ENCODE measurements at places on chromosomes 2 and 18.
A peak's percentile ranks its signal among the peaks of the same experiment; 100 is the strongest.

GRCh38 chr2:85753525-85754312 lies at the start of gene ATOH8:
ATOH8 (plus strand) TSS chr2:85753991; CDS start chr2:85754190, 199 bp downstream.
- DNase-seq = no peak

- no peak for DNase-seq
These were observed 15.8 kb downstream of the DYNAP start for GRCh38 chr18:54606835-54607212.

GRCh38 chr2:196233021-196233804 lies 61.8 kb upstream of the STK17B start:
- DNase-seq = no peak

DNA sequence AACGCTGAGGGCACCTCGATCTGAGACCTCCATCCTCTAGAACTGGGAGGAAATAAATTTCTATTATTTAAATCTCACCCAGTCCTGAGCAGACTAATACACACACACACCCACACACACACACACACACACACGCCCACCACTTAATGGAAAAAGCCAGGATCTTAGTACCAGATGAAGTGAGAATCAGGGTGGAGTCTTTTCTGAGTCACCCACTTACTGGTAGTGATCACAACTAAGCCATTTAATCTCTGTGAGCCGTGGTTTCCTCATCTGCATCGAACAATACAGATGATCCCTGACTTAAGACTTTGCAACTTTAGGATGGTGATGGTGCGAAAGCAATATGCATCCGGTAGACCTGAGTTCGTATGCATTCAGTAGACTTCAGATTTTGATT lies 18.6 kb downstream of the THNSL2 start:
- DNase-seq = no peak

- no peak for DNase-seq
These were observed 12.7 kb downstream of the ACOXL start for GRCh38 chr2:110745048-110745447.

- DNase-seq = no peak
These were observed 171.8 kb upstream of the ATP5MC3 start for GRCh38 chr2:175353275-175353674.

GRCh38 chr2:239213643-239214101 lies 187.1 kb downstream of the HDAC4 start:
- DNase-seq = no peak

- DNase-seq = no peak
These were observed 19.9 kb downstream of the TPRKB start for GRCh38 chr2:73717251-73717606.

GRCh38 chr2:126858991-126859390 lies 39.7 kb upstream of the TEX51 start:
- no peak for DNase-seq

DNA sequence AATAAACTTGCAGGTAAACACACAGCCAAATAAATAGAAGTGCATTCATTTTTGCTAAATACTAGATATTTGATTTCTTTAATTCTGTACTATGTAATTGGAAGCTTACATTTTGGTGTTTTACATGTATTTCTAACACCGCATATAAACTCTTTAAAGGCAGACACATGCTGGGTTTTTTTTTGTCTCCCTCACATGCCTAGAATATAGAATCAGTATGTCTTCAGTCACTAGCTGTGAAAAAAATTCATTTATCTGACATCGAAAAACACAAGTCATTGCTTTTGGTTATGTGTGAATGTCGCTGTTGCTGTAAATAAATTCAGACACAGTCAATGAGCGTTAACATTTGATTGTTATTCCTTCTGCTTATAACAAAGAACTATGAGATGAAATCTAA lies 1101.0 kb downstream of the DPP10 start:
- DNase-seq = no peak

GRCh38 chr2:121519153-121519552 lies 11.5 kb upstream of the RNU4ATAC start:
- no peak for DNase-seq

GRCh38 chr18:62445386-62445917 lies 77.4 kb upstream of the ZCCHC2 start:
- no peak for DNase-seq

DNA sequence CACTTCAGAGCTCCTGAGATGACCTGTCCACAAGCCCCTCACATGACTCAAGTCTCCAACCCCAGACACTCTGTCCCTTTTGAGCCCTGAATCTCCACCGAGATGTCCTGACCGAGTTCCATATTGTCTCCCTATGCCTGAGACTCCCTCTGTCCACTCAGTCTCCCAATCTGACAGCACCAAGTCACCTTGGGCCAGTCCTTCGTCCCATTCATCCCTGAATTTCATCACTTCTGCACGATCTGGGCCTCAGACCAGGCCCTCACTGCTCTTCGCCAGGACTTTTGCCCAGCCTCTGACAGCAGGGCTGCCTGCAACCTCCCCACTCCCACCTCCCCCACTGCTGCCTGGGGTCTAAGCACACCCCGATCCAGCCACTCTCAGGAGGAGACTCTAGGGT lies 4.3 kb upstream of the MOCOS start:
- DNase-seq = no peak

DNA sequence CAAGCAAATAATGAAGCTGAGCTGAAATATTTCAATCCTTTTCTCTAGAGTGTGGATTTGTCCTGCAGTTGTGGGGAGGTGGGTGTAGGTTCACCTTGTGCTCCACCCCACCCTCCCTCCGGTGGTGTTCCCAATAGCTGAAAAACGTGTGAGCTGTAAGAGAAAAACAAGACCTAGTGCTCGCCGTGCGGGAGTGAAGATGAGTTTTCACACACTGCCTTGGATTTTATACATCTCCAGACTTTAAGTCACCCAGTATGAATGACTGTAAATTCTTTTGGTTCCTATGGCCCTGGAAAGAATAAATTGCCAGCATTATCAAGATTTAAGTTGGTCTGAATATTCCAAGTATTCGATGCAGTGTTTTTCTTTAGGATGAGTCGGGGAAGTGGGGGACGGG lies 1.9 kb upstream of the SOX11 start:
- no peak for DNase-seq

- no peak for DNase-seq
These were observed 45.3 kb upstream of the PSME4 start for GRCh38 chr2:54015798-54016699.

GRCh38 chr2:208489687-208490086 lies 83.1 kb downstream of the PTH2R start:
- DNase-seq = peak; percentile 47

DNA sequence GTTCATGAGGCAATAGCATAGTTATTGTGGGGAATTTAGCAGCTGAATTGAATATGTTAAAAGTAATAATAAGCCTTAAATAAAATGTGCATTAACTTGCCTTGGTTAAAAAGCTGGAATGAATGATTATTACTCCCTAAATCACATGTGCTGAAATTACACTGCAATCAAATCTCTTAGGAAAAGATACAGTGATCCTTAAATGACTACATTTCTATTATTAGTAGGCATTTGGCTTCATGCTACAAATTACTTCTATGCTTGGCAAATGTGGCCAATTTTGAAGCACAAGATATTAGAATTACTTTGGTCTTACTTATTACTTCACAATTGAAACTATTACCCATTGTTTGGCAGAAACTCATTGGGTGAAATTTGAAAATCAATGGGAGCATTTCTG lies 5.4 kb downstream of the RND3 start:
- DNase-seq = no peak

DNA sequence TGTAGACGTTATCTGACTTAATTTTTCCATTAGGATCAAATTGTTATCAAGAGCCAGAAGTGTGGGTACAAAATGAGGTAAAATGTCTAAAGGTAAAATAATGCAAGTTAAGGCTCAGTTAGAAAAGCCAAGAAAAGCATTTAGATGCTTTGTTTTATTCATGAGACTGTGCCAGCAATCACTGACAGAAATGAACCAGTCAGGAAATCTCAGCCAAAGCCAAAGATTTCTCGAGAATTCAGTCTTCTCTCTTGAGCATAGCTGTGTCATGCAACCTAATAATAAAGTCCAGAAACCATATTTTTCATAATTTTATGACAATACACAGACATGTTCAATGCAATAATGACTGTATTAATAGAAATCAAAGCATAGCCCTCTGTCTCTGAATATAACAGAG lies 43.5 kb upstream of the ZNF397 start:
- DNase-seq = no peak

- DNase-seq = no peak
These were observed 162.3 kb downstream of the TGIF1 start for GRCh38 chr18:3612315-3612714.

DNA sequence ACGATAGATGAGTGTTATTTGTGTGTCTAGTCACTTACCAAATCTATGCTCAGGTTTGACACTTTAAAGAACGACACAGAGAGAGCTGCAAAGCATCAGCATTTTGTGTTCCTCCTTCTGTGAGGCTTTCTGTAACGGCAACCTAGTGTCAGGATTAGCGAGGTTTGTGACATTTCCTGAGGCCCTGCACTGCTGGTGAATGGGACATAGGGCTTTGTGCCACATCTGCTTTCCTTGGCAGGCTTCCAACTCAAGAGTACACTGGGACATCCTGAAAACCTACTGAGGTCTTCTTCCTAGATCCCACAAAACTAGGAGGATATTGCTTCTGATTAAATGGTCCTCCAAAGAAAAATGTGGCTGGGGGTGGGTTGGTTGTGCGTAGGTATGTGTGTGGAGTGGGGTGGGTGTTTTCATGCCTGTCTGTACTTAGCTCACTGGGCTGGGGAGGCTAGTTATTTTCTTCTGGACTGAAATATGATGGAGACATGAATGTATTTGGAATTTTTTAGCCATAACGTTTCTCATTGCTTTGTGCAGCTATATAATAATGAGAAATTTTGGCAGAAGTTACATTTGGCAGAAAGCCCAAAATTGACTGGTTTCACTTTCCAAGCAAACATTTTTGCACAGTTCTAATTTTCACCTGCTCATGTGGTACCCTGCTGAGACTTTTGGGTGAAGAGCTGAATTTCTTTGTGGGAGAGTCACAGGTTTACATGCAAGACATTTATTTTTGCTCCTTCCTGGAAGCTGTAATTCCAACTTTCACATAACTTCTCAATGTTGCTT lies 308.4 kb downstream of the XIRP2 start:
- DNase-seq = no peak

GRCh38 chr2:228067309-228067708 lies 114.2 kb downstream of the SPHKAP start:
- DNase-seq = peak; percentile 31

GRCh38 chr2:228649447-228649846 lies 468.0 kb upstream of the SPHKAP start:
- no peak for DNase-seq

GRCh38 chr2:67066782-67067181 lies 330.4 kb upstream of the ETAA1 start:
- no peak for DNase-seq

GRCh38 chr2:134232868-134233727 lies 20.8 kb upstream of the MGAT5 start:
- no peak for DNase-seq

DNA sequence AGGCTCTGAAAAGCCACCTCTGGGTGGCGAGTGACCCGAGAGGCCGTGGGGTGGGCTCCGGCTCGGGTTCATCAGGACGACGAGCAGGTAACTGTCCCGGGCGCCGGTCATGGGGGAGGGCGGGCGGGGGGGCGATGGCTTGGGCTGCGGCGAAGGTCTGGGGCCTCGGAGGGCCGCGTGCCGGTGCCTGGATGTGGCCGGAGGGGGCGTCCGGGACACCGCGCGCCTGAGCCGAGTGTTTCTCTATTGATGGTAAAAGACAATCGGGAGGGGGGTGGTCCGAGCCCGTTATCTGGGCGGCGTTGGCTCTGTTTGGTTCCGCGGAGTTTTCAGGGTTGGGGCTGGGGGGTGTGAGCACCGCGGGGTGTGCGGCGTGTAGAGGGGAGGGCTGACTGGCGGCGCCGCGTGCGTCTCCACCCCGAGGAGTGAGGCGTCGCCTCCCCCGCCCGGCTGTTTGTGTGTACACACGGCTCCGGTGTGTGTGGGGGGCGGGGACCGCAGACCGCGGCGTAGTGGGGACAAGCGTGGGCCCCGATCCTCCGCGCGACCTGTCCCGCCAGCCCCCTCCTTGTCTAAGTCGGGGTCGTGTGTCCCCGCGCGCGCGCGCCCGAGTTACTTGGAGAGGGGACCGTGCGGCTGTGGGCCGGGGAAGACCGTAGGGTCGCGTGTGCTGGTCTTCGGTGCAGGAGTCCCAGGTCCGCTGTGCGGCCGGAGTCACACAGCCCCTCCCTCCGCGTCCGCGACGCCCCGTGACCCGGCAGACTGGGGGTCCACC lies 1.6 kb downstream of the CTIF start:
- DNase-seq = no peak

GRCh38 chr18:59072727-59073421 lies 66.8 kb upstream of the SEC11C start:
- no peak for DNase-seq

GRCh38 chr2:12288048-12288447 lies 428.7 kb upstream of the TRIB2 start:
- DNase-seq = no peak

- no peak for DNase-seq
These were observed 78.6 kb downstream of the PDK1 start for GRCh38 chr2:172634477-172634876.

DNA sequence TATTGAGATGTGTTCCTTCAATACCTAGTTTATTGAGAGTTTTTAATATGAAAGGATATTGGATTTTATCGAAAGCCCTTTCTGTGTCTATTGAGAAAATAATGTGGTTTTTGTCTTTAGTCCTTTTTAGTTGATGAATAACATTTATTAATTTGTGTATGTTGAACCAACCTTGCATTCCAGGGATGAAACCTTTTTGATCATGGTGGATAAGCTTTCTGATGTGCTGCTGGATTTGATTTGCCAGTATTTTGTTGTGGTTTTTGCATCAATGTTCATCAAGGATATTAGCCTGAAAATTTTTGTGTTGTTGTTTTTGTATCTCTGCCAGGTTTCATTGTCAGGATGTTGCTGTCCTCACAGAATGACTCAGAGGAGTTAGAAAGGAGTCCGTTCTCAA lies 1710.4 kb downstream of the SUCLG1 start:
- DNase-seq = no peak

DNA sequence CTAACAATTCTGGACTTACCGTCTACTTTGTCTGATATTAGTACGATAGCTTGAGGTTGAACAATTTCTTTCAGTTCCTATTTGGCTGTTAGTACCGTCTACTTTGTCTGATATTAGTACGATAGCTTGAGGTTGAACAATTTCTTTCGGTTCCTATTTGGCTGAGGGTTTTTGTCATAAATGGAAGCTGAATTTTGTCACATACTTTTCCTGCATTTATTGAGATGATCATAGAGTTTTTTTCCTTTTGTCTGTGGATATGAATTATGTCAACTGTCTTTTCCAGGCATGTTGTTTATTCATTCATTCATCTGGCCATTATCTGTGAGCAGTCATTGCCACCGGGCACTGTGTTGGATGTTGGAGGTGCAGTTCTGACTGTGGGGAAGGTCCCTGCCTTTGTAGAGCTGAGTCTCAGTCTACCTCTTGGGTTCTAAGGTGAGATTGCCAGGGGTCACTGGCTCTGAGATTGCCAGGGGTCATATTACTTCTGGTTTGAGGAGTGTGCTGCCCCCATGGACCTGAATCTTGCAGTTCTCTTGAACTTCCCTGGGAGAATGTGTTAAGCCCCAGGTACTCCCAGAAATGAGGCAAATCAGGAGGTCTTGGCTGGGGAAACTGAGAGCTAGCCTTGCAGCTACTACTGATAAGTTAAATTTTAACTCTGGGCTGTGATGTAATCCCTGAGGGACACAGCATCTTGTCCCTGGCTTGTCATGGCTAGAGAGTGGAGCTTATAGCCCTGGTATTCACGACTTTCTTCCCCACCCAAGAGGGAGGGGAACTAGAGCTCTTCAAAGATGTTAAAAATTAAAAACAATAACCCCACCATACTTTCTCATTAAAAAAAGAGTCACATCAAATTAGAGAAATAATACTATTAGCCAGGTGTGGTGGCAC lies 89.1 kb upstream of the MBOAT2 start:
- no peak for DNase-seq

- DNase-seq = no peak
These were observed 72.0 kb upstream of the NEUROD1 start for GRCh38 chr2:181752301-181752700.
